Stimulated activated CD4-positive, alpha-beta T cell treated with anti-CD3 and anti-CD28 coated beads, Interleukin-2, amount 100 ng/mL, for 24 hours (primary cell): ENCODE measurements at places on chromosomes 16 and 17.

GRCh38 chr17:78878261-78878660 is 24.7 kb downstream of the CEP295NL start:
- DNase-seq: no peak

- DNase-seq: no peak
These were observed 1146.2 kb downstream of the CDH11 start for GRCh38 chr16:63975669-63976068.

- DNase-seq: no peak
These were observed 22.2 kb downstream of the ITPRIPL2 start for GRCh38 chr16:19135896-19136438.

- DNase-seq: no peak
These were observed 534 bp downstream of the KCTD11 start for GRCh38 chr17:7352503-7352889.

GRCh38 chr17:32185875-32186274 is 43.6 kb downstream of the RHOT1 start:
- DNase-seq: no peak

- no peak for DNase-seq
These were observed 299.3 kb downstream of the SOX9 start for GRCh38 chr17:72419866-72420774.

DNA sequence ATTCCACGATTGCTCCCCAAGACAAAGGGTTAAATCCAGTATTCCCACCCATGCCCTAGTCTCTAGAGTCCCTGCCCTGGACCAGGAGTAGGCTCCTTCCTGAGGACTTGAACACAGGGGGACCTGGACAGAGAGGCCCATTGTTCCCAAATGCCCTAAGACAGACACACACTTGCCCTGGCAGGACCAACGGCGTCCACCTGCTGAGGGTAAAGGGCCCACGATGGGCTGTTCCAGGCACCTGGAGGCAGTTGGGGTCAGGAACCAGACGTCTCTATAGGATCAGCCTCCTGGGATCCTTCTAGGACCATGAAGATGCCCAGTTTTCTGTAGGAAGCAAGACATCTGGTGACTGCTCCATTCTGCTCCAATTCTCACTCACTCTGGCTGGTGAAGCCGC is 39.3 kb downstream of the TNFRSF13B start:
- no peak for DNase-seq

- DNase-seq: no peak
These were observed 4.6 kb upstream of the C17orf99 start for GRCh38 chr17:78141437-78142118.

- peak; percentile 71 for DNase-seq
These were observed at the start of gene MRC2 for GRCh38 chr17:62627219-62627903. Gene MRC2, plus strand, starts transcription at chr17:62627670. Its CDS starts 133 bp downstream, at chr17:62627803.

GRCh38 chr16:8493972-8494371 is 96.3 kb downstream of the TMEM114 start:
- no peak for DNase-seq

- DNase-seq: peak; percentile 76
These were observed 4.0 kb upstream of the ZNF267 start for GRCh38 chr16:31869511-31870201.

GRCh38 chr17:55062921-55063320 is 94.4 kb downstream of the STXBP4 start:
- DNase-seq: no peak

- peak; percentile 43 for DNase-seq
These were observed 14.2 kb upstream of the SLC52A1 start for GRCh38 chr17:5049314-5049841.

GRCh38 chr16:30858829-30859423 is 35.0 kb downstream of the BCL7C start:
- DNase-seq: no peak

- no peak for DNase-seq
These were observed 30.6 kb downstream of the LYRM1 start for GRCh38 chr16:20931066-20931600.

GRCh38 chr16:3363793-3364192 is 8.1 kb downstream of the OR2C1 start:
- DNase-seq: no peak
